ENCODE measurements at places on chromosomes 5 and 9.

DNA sequence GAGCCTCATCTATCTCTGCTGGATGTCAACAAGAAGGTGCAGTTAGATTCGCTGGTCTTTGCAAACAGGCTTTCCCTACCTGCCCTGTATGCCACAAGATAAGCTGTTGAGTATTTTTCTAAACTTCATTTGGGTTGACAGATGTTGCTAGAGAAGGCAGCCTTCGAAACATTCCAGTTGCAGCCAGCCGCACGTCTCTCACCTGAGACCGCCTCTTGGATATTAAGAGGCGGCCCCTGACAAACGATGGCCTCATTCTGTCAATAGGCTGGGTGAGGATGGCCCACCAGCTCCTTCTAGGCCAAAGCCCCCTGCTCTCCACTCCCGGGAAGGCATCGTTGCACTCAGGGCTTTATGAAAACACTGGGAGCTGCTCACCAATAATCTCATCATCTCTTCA lies 181.6 kb downstream of the DAB2IP start:
- no peak for DNase-seq

- peak; percentile 3 for DNase-seq
These were observed 237.0 kb downstream of the TENT4A start for GRCh38 chr5:6950250-6950649.

DNA sequence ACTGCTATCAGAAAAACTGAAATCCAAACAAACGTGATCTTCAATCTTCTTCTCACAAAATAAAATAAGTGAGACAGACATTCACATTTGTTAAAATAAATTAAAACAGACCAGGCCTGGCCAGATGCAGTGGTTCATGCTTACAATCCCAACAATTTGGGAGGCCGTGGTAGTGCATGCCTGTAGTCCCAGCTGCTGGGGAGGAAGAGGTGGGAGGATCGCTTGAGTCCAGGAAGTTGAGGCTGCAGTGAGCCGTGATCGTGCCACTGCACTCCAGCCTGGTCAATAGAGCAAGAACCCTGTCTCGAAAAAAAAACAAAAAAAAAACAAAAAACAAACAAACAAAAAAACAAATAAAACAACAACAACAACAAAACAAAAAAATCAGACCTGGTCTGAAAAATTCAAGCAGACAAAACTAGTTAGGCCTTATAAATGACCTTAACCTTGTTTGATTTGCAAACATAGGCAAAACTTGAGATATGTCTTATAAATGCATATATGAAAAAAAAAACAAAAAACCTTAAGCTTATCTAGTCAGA lies 10.8 kb downstream of the MAPKAP1 start:
- no peak for DNase-seq

GRCh38 chr9:123437201-123437600 lies 81.2 kb downstream of the CRB2 start:
- no peak for DNase-seq

GRCh38 chr9:107472581-107473340 lies 16.8 kb downstream of the KLF4 start:
- no peak for DNase-seq

DNA sequence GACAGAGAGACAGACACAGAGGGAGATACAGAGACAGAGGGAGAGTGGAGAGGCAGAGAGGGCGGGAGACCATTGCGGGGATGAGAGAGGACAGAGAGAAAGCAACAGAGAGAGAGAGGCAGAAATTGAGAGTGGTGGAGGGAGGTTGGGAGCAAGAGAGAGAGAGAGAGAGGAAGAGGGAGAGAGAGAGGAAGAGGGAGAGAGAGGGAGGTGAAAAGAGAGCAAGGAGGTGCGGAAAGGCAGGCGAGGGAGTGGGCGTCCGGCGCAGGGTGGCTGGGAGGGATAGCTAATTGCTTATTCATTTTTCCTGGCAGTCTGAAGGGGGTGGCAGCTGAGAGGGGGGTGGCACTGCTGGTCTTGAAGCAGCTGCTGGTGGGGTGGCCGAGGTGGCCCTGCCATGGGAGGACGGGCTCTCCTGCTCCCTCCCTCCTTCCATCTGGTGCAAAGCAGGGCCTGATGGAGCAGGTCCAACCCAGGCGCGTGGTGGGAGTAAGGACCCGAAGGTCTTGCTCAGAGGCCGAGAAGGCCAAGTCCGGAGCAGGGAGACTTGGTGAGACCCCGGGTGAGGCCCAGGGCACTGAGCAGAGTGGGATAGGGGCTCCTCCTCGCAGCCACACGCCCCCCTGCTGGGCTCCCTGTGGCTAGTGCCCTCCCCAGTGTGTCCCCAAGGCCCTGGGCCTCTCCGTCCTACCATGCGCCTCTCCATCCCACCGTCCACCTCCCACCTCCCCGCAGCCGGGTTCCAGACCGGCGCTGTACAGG lies 25.3 kb upstream of the RNU6ATAC start:
- no peak for DNase-seq

- DNase-seq, result no peak
These were observed 116.5 kb upstream of the CACNA1B start for GRCh38 chr9:137761032-137761431.

- DNase-seq, result peak; percentile 5
These were observed 1290.3 kb upstream of the CDH9 start for GRCh38 chr5:28328681-28329080.

DNA sequence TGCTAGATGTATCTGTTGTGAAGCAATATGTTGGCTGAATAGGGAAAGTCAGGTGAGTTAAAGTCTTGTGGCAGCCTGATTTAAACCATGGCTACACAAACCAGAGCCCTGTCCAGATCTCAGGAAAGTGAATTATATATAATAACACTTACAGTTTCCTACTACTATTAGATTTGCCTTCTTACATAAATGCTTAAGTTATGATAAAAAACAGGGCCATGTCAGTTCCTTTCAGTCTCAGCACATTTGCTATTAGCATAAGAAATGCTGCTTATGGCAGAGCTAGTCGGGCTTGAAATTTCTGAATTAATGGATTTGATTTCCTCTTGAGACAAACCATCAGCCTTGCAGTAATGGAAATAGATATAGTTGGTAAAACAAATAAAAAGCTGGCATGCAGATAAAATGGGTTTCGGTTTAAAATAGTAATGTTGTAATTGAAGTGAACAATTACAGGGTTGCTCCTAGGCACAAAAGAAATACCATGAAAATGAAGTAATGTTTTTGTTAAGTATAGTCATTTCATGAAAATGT lies 664.2 kb upstream of the ZNF608 start:
- peak; percentile 64 for DNase-seq

DNA sequence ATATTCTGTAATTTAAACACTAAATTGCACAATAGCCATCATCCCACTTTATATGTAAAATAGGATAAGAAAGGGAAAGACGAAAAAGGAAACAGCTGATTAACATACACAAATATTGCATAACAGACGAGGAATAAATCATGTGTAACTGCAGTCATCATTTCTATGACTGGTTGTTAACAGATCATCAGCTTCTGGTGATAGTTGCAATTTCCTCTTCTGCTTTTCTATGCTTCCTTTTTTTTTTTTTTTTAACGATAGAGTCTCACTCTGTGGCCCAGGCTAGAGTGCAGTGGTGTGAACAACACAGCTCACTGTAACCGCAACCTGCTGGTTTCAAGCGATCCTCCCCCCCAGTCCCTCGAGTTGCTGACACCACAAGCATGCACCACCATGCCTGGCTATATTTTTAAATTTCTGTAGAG lies 22.5 kb upstream of the JAKMIP2 start:
- no peak for DNase-seq

DNA sequence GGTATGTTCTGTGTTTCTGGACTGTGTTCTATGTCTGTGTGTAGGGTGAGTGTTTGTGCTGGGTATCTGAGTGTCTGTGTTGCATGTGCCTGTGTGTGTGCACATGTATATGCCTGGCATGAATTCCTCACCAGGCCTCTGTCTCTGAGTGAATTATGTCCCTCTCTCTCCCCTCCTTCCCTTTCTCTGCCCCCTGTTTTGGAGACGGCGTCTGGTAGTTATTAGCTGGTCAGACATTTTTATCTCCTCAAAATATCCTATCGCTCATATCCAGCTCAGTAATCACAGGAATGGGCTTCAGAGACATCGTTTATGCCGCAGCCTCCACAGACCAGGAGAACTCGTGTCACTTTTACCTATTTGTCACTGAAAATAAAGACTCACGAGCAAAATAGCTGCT lies 483.2 kb upstream of the BRINP1 start:
- no peak for DNase-seq

DNA sequence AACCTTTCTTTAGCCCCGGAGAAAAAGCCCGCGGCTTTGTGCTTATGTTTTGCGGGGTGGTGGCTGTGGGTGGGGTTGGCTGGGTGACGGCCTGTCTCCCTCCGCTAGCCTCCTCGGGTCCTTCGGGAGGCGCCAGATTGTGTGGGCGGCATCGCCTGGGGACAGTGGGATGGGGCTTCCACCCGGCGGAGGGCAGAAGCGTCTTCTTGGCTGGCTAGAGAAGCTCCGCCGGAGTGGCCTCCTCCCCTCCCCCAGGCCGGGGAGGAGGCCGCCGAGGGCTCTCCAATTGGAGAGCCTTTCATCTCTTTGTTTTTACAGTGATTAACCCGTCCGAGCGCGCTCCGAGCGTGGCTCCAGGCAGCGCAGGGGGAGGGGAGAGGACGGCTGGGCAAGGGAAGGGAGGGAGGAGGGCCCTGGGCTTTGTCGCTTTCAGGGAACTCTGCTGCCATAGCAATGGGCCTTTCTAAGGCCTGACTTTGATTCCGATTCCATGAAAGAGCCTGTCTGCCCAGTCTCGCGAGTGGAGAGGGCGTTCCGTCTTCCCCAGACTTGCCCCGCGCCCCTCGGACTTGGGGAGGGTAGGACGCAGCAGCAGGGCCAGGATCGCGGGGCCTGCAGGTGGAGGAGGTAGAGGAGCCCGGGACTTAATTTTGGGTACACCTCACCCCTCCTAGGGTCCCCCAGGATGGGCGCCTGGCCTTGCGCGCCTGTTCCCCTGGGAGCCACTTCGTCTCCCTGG lies 36.7 kb upstream of the TIFAB start:
- peak; percentile 83 for DNase-seq

DNA sequence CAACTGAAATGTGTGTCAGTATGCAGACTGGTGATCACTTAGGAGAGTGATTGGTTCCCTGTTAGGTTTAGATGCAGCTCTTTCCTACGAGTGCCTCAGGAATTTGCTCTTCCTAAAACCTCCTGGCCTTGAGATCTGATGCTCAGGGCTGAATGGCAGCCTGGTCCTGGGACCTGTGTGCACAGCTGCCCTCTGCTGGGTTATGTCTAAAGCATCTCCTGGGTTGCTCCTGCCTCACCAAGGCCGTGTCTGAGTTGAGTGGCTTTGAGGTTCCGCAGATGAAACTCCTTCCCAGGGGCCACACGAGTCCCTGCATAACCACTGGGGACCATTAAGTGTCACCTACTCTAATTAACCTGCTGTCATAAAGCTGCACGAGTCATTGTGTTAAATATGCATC lies 59.5 kb downstream of the MVB12B start:
- peak; percentile 40 for DNase-seq

- DNase-seq, result no peak
These were observed 584.4 kb upstream of the ACO1 start for GRCh38 chr9:31799953-31800609.

DNA sequence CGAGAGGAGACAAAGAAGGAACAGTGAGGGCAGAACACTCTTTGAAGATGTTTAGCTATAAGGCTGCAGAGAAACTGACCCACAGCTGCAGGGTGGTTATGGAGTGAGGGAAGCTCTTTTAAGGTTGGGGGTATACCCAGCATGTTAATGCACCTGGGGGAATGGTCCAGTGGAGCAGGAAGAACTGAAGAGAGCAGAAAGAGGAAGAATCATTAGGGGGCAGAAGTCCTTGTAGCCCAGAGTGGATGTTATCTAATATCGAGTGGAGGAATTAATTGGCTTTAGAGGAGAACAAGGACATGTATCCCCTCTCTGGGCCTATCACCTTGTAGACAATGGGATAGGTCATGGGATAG lies 7.7 kb downstream of the IL4 start:
- no peak for DNase-seq

- DNase-seq, result no peak
These were observed 213.4 kb upstream of the DMAC1 start for GRCh38 chr9:8012986-8013385.

DNA sequence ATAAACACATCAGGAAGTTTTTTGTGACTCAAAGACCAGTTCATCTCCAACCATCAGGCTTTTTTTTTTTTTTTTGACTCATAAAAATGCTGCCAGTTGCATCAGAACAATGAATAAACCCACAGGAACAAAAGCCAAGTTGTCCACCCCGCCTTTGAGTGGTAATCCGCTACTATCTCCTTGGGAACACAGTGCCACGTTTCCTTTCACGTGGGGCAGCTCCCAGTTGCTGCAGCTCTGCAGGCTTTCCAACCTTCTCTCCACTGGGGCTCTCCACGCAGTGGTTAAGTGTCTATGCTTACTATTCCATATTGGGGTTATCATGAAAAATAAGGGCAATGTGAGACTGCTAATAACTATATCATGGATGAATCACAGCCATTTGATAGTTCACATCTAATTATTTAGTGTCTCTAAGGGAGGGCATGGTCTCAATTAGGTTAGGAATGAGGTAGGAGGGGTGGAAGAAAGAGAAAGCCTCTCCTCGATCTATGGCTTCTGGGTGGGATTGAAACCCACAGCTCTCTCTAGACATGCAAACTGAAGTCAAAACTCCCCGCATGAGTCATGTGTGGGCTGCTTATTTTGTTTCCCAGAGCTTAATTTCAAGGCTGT lies 55.8 kb upstream of the ACTBL2 start:
- DNase-seq, result peak; percentile 52

DNA sequence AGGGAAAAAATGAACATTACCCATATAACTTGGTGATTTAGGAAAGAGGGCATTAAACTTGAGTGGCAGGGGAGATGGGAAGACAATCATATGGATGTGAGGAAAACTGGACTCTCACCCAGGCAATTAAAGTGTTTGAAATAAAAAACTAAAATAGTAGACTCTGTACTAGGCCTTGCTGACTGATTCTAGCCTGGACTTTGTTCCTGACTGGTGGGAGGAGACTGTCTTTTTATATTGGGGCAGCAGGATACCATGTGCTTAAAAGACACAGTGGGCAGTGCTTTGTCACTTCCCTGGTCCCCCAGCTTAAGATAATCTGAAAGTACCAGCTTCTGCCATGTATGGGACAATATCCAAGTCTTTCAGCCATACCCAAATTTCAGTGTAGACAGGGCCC lies 107.0 kb downstream of the ACTL7B start:
- DNase-seq, result no peak

GRCh38 chr5:96835791-96836191 lies 28.0 kb upstream of the ERAP1 start:
- DNase-seq, result no peak

DNA sequence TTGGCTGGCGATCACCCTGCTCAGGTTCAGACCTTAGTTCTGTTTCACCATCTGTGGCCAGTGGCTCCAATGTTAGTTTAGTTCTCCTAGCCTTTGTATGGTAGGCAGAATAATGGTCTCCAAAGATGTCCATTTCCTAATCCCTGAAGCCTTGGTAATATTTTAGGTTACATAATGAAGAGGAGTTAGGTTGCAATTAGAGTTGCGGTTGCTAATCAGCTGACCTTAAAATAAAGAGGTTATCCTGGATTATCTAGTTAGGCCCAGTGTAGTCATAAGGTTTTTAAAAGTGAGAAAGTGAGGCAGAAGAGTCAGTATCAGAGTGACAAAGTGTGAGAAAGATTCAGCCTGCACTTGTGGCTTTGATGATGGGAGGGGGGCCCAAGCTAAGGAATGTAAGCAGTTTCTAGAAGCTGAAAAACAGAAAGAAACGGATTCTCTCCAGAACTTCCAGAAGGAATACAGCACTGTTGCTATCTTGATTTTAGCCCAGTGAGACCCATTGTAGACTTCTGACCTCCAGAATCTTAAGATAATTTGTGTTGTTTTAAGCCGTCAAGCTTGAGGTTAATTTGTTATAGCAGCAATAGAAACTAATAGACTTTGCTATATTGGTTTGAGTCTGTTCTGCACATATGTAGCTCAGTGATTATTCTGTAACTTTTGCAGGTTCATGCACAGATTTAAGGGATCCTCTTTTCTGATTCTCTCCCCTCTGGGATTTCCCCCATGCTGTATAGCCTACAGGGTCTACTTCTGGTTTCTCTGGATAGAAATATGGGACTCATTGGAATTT lies 21.6 kb downstream of the LNPEP start:
- DNase-seq, result no peak
